Vagina (tissue), 2 donors: ENCODE measurements at places on chromosomes 16 and 17.

DNA sequence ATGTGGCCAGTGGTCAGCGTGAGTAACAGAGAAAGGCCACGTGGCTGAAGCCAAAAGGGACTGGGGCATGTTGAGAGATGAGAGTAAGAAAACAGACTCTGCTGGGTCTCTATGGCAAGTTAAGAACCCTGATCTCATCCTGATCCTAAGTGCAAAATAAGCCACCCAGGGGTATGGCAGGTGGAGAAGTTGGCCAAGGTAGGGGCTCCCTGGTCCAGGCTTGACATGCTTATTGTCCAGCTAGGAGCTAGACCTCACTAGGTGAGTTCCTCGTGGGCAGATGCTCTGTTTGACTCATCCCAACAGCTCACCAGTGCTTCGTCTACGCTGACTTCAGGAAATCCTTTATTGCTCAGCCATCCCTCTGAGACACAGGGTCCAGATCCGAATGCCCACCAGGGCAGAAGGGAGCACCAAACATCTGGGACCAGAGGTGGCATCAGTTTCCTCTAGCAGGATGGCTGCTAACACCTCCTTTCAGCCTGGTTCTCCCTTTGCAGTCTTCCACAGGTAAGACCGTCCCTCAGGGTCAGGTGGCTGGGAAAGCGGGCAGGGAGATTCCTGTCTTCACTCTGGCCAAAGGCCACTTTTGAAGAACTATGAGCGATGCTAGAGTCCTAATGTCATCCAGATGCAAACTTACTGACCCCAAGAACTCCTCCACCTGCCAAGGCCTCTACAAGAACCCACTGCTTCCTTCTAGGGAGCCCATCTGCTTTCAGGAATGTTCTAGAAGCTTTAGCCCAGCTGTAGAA lies 99.5 kb downstream of the CDYL2 start:
- DNase-seq, result peak; percentile 74

DNA sequence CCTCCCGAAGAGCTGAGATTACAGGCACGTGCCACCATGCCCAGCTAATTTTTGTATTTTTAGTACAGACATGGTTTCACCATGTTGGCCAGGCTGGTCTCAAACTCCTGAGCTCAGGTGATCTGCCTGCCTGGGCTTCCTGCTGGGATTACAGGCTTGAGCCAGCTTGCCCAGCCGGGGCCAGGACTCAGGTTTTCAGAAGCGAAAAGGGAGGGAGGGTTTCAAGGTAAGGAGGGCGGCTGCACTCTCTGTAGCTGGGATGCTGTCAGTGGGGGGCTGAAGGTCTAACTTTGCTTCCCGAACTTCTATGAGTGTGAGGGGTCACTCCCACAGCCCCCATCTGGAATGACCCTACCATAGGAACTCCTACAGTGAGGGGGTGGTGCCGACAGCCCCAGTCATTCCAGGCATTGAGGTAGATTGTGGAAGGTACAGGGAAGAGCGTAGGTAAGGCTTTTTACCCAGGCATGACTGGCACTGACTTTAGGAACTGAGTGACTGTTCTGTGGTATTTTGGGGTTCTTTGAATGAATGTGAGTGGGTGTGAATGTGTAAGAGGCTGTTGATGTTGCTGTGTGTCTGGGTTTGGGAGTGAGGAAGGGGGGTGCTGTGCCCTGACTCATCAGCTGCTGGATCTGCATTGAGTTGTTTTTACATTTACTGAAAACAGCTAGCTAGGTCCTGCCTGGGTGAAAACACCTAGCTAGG lies 3.8 kb upstream of the C1QL1 start:
- DNase-seq, result no peak

- no peak for DNase-seq
Measured at GRCh38 chr17:42421507-42422338, 1.3 kb downstream of the CAVIN1 start.

GRCh38 chr17:40782450-40782849 lies at the start of gene KRT27:
TSS of gene KRT27 (minus strand) at chr17:40782550. CDS start at chr17:40782493, 57 bp downstream.
- DNase-seq, result no peak

GRCh38 chr17:32659419-32659842 lies 172.6 kb downstream of the CDK5R1 start:
- DNase-seq, result no peak

DNA sequence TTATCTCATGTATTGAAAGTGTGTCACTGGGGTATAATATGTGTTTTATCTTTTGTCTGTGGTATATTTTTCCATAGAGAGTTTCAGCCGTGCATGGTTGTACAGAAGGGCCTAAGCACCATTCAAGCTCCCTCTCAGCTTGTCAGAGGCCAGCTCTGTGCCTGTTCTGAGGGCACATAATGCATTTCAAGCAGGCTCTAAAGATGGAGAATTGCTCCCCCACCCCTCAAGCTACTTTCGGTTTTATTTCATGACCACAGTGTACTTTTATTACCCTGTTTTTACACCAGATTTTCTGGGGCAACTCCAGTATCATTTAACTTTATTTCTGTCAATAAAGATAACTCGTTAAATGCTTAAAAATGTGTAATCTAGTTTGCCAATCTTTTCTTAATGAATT lies 131.7 kb downstream of the SHISA6 start:
- no peak for DNase-seq

GRCh38 chr17:28702026-28702751 lies 9.5 kb downstream of the PROCA1 start:
- no peak for DNase-seq

- DNase-seq, result no peak
Measured at GRCh38 chr17:7284911-7285310, 3.4 kb downstream of the SLC2A4 start.
